Left lung (tissue), 14 donors: ENCODE measurements at places on chromosomes 12 and 14. TPM values are rescaled to one million over a fixed set of nuclear protein-coding genes. Genes with fewer than 3 reads are reported as not detected.
A peak's percentile ranks its signal among the peaks of the same experiment; 100 is the strongest.

Gene CLEC9A
- total RNA-seq: not detected

DNA sequence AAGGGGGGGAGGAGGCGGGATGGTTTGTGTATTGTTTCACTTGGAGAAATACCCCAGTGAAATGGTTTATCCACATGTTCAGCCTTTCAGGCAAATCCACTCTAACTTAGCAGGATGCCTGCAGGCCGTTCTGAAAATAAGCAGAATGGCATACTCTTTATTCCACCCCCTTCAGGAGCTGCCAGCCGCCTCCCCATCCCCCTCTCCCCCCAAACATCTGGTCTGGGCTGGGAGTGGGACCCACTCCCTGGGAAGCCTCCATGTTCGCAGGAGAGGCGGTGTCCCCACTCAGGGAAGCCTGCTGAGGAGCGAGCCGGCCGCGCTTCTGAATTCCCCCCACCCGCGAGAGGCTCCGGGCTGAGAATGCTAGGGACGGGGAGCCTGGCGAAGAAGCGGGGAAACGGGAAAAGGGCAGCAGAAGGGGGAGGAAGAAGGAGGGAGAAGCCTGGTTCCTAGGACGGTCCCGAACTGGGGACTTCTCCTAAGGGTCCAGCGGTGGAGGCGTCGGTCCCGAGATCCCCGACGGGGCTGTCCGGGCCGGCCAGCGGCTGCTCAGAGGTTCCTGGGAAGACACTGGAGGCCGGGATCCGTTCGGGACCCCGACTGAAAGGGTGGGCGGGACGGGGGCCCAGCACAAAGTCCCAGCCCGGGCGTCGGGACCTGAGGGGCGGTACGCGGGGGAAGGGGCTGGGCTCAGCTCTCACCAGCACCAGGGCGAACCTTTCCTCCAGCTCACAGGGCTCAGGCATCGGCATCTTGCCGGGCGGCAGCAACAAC lies 666 bp downstream of the FMNL3 start:
- H3K4me1 ChIP-seq: peaks cover 46% of the 10 kb centered on the region
- H3K36me3 ChIP-seq: no peaks in the 10 kb centered on the region
- DNase-seq: peak; percentile 60
- H3K4me3 ChIP-seq: peak overlapping the region; percentile 94
- H3K27me3 ChIP-seq: no peaks in the 10 kb centered on the region
- peak overlapping the region; percentile 93 for H3K27ac ChIP-seq

- no peak overlapping the region for H3K27ac ChIP-seq
- no peaks in the 10 kb centered on the region for H3K4me1 ChIP-seq
- H3K36me3 ChIP-seq: no peaks in the 10 kb centered on the region
- DNase-seq: no peak
These were observed 323.4 kb downstream of the VRK1 start for GRCh38 chr14:97120611-97121031.

DNA sequence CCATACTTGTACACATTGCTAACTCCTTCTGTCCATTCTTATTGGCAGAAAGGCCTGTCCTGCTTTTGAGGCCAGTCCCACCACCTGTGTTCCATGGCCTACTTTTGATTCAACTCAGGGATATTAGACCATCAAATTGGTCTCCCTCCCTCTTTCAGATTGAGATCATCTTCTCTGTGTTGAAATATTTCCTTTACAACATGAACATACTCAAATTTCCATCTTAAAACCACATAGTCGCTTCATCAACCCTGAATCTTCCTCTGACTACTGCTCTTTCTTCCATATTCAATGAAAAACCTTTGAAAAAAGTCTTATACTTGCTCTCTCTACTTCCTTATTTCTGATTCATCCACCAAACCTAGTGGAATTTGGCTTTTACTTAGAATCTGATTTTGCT lies 34.9 kb downstream of the TRMT5 start:
- H3K36me3 ChIP-seq: no peaks in the 10 kb centered on the region
- no peaks in the 10 kb centered on the region for H3K4me1 ChIP-seq
- DNase-seq: no peak
- no peaks in the 10 kb centered on the region for H3K27me3 ChIP-seq
- H3K27ac ChIP-seq: no peak overlapping the region
- H3K4me3 ChIP-seq: no peak overlapping the region

DNA sequence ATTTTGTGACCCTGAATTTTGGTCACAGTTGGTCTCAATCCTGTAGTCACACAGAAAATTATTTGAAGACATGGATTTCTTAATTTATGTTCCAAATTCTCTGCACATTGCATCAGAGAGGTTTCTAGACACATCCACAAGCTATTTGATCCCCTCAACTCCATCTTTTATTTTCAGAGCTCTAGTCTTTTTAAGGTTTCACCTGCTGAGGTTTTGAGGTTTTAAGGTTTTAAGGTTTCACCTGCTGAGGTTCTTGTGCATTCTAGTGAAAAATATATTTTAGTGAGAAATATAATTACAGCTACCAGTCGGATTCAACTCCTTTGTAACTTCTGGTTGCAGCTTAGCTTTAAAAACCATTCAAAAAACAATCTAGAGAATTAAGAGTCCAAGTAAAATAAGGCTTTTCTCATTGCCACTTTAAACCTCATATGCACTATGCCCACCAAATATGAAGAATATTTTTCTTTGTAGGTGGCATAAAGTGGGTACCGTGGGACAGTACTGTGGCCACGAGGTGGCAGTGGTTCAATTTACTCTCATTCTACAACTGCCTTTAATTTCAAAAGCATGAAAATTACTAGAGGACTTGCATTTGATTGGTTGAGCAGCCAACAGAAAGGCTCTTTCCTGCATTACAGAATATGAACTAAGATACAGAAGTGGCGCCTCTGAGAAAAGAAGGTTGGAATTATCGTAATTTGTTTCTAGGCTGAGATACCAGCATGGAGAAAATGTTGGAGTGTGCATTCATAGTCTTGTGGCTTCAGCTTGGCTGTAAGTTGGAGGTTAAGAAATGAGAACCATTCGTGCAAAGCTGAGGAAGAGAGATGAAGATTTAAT lies 366.5 kb upstream of the OR4E1 start:
- DNase-seq: no peak
- no peak overlapping the region for H3K4me3 ChIP-seq
- H3K27ac ChIP-seq: no peak overlapping the region
- no peaks in the 10 kb centered on the region for H3K4me1 ChIP-seq
- no peaks in the 10 kb centered on the region for H3K27me3 ChIP-seq

GRCh38 chr12:108826101-108826806 lies 31.1 kb downstream of the SSH1 start:
- DNase-seq: peak; percentile 74
- no peaks in the 10 kb centered on the region for H3K27me3 ChIP-seq
- H3K4me3 ChIP-seq: peak overlapping the region; percentile 3
- peak overlapping the region; percentile 90 for H3K27ac ChIP-seq

GRCh38 chr12:3698218-3698974 lies 54.5 kb downstream of the CRACR2A start:
- peak; percentile 17 for DNase-seq
- no peak overlapping the region for H3K4me3 ChIP-seq
- H3K27me3 ChIP-seq: no peaks in the 10 kb centered on the region
- no peak overlapping the region for H3K27ac ChIP-seq
- peaks cover 16% of the 10 kb centered on the region for H3K36me3 ChIP-seq

DNA sequence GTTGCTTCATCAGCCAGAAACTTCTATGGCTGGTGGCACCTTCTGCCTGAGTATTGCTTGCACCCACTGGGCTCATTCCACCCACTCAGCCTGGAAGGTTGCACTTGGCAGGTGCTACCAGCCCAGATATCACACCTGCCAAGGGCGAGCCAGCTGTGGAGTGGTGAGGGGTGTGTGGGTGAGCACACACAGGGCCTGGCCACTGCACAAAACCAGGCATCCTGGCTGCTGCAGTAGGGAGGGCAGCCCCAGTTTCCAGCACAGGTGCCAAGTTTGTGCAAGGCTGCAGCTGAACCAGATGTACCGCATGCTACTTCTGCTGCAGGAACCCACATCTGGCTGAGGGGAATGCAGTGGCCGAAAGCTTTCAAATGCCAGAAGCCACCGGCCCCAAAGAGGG lies 1147.8 kb downstream of the FSCB start:
- no peak overlapping the region for H3K27ac ChIP-seq
- H3K27me3 ChIP-seq: no peaks in the 10 kb centered on the region
- no peaks in the 10 kb centered on the region for H3K36me3 ChIP-seq
- no peak overlapping the region for H3K4me3 ChIP-seq
- no peak for DNase-seq
- no peaks in the 10 kb centered on the region for H3K4me1 ChIP-seq

DNA sequence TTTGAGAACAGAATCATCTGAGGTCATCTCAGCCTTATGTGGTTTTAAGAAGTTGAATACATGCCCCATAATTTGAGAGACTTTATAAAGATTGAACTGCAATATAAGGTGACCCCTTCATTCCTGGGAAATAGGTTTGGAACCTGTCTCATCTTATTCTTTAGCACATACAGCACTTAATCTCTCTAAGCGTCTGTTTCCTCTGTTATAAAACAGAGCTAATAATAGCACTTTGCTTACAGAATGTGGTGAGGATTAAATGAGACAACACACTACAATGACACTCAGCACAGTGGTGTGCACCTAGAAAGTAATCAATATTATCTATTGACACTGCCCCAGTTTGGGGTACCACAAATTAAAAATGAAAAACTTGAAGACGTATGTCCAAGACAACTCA lies 102.1 kb downstream of the DUSP6 start:
- no peaks in the 10 kb centered on the region for H3K36me3 ChIP-seq
- H3K4me1 ChIP-seq: peaks cover 13% of the 10 kb centered on the region
- H3K27me3 ChIP-seq: no peaks in the 10 kb centered on the region
- H3K4me3 ChIP-seq: no peak overlapping the region

DNA sequence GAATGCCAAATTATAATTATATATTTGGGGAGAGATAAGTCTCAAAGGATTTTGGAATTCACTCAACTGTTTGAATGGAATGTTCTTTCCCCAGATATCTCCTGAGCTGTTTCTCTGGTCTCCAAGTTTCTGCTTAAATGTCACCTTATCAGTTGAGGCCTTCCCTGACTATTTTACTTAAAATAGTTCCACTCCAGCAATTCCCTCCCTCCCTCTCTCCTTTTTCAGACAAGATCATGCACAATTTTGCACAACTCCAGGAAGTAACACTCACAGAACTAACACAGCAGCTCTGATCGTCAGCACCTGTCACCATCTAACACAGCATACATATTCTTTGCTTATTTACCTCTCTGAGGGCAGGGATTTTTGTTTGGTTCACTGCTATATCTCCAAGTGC lies 12.5 kb downstream of the BTG1 start:
- no peak overlapping the region for H3K4me3 ChIP-seq
- H3K4me1 ChIP-seq: peaks cover 58% of the 10 kb centered on the region
- no peaks in the 10 kb centered on the region for H3K27me3 ChIP-seq
- DNase-seq: no peak
- no peaks in the 10 kb centered on the region for H3K36me3 ChIP-seq

Gene RCOR1
- total RNA-seq: 38.3 TPM

Gene TCL1B
- total RNA-seq: not detected

Gene TTC6
- total RNA-seq: 3.2 TPM

- no peak for DNase-seq
- H3K27me3 ChIP-seq: peaks cover 77% of the 10 kb centered on the region
- H3K4me3 ChIP-seq: no peak overlapping the region
- no peaks in the 10 kb centered on the region for H3K36me3 ChIP-seq
- H3K4me1 ChIP-seq: peaks cover 3% of the 10 kb centered on the region
These were observed 17.8 kb downstream of the FOXG1 start for GRCh38 chr14:28784096-28785048.

- DNase-seq: no peak
- peak overlapping the region; percentile 28 for H3K4me3 ChIP-seq
- no peaks in the 10 kb centered on the region for H3K36me3 ChIP-seq
- H3K27me3 ChIP-seq: peaks cover 88% of the 10 kb centered on the region
These were observed 9.2 kb downstream of the HOXC8 start for GRCh38 chr12:54017878-54018467.

Gene BDKRB2
- 0.81 TPM for total RNA-seq

DNA sequence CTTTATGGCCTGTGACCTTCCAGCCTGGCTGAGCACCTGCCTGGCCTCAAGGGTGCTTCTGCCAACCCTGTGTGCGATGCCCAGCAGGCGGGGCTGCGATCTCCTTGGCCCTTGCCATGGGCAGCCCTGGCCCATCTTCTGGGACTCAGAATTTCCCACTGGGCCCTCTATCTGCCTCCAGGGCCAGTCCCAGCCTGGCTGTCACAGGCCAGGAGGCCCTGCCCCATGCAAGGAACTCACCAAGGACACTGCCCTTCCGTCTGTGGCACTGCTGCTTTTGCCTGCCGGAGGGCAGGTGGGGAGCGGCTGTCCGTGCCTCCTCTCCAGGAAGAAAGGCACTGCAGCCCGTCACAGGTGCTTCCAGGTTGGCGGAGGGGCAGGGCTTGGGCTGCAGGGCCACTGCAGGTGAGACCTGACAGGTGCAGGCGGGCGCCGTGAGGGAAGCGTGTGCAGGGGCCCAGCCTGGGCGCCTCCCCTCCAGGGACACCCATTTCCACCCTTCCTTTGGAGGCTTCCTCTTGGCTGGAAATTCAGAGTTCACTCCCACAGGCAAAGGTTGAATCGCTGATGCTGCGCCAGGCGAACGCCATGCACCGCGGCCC lies 177.8 kb downstream of the KIF26A start:
- no peaks in the 10 kb centered on the region for H3K4me1 ChIP-seq
- H3K27ac ChIP-seq: no peak overlapping the region
- no peak overlapping the region for H3K4me3 ChIP-seq
- H3K36me3 ChIP-seq: no peaks in the 10 kb centered on the region
- no peak for DNase-seq

Gene RPL10L
- total RNA-seq: not detected

- no peaks in the 10 kb centered on the region for H3K27me3 ChIP-seq
- H3K4me1 ChIP-seq: no peaks in the 10 kb centered on the region
- H3K36me3 ChIP-seq: no peaks in the 10 kb centered on the region
- no peak overlapping the region for H3K27ac ChIP-seq
- no peak for DNase-seq
- H3K4me3 ChIP-seq: no peak overlapping the region
These were observed 53.1 kb downstream of the PARP11 start for GRCh38 chr12:3820122-3820521.

GRCh38 chr12:93673084-93673483 lies 4.1 kb upstream of the CRADD start:
- no peak overlapping the region for H3K4me3 ChIP-seq
- H3K27me3 ChIP-seq: no peaks in the 10 kb centered on the region
- no peak for DNase-seq
- no peak overlapping the region for H3K27ac ChIP-seq

DNA sequence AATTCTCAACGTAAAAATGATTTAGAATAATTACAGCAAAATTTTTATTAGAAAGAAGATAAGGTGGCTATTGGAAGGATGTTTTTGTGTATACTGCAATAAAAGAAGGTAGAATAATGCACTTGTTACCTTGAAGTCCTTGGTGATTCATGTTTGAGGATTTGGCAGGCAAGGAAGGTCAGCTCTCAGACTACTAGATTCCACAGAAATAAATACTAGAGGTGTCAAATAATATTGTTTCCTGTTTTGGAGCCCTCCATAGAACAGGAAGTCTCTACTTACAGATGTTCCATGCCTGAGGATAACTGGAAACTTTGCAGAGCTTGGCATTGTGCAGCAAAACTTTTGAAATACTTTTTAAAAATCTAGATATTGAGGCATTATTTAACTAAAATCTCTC lies 284.3 kb upstream of the SYT1 start:
- H3K36me3 ChIP-seq: no peaks in the 10 kb centered on the region
- no peak overlapping the region for H3K27ac ChIP-seq
- no peaks in the 10 kb centered on the region for H3K4me1 ChIP-seq
- no peaks in the 10 kb centered on the region for H3K27me3 ChIP-seq
